ENCODE measurements at places on chromosomes 16 and 17.

GRCh38 chr16:48444574-48444973 lies 59.4 kb upstream of the SIAH1 start:
- DNase-seq = no peak

- DNase-seq = no peak
These were observed 5.8 kb downstream of the WIPF2 start for GRCh38 chr17:40224718-40225550.

- DNase-seq = no peak
These were observed 46.9 kb upstream of the NLK start for GRCh38 chr17:27995554-27995953.

DNA sequence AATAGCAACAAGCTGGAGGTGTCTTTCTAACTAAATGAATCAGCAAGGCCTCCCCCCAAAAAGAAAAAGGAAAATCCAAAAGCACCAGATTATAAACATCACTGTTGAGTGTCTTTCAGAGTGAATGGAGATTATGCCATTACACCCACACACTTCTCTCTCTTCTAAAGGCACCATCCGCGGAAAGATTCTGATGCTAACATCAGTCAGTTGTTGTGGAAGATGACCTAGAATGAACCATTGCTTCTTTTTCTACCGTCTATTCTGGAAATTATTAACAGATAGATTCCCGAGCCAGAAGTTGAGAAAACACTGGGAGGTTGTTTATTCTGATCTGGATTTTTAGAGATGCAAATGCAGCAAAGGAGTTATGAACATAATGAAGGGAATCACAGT lies 60.9 kb upstream of the FAM20A start:
- no peak for DNase-seq

- no peak for DNase-seq
These were observed 6.8 kb upstream of the CAVIN1 start for GRCh38 chr17:42429726-42430447.
